Stimulated activated naive CD4-positive, alpha-beta T cell treated with Interleukin-2 at 50 U/mL for 16 hours (primary cell): ENCODE measurements at places on chromosomes 7 and 10.

GRCh38 chr7:102425639-102426267, 7.6 kb upstream of the ORAI2 start:
- DNase-seq: peak; percentile 84

- DNase-seq: no peak
These were observed 55.8 kb downstream of the PIK3AP1 start for GRCh38 chr10:96664563-96664962.

DNA sequence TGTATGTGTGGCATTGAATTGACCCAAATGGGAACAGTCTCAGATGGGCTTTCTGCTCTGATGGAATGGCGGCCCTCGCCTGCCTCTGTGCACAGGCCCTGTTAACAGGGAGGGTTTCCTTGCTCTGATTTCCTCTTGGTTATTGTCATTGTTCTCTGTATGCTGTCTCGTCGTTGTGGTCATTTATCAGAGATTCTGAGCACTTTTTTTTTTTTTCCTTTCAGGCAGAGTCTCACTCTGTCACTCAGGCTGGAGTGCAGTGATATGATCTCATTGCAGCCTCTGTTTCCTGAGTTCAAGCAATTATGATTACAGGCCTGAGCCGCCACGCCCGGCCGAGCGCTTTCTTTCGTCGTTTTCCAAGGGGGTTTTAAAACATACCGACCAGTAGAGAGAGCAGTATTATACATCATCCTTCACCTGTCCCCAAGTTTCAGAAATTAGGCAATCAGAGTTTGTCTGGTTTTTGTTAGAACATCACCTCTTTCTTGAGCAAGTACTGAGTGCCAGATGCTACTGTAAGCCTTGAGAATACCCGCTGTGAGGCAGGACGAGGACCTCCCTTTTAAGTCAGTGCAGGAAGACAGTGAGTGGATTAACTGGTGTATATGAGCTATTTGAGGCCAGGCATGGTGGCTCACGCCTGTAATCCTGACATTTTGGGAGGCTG, 6.5 kb downstream of the CHST12 start:
- DNase-seq: no peak

DNA sequence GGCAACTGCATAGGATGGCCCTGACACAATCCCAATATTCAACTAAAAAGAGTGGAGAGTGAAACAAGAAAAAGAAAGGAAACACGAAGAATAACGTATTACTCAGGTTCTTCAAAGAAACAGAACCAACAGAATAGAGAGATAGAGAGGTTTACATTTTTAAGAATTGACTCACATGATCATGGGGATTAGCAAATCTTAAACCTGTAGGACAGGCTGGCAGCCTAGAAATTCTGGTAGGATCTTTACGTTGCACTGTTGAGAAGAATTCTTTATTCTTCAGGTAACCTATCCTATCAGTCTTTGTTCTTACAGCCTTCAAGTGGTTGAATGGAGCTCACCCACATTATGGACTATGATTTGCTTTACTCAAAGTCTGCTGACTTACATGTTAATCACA, 103.9 kb downstream of the AASS start:
- DNase-seq: no peak

DNA sequence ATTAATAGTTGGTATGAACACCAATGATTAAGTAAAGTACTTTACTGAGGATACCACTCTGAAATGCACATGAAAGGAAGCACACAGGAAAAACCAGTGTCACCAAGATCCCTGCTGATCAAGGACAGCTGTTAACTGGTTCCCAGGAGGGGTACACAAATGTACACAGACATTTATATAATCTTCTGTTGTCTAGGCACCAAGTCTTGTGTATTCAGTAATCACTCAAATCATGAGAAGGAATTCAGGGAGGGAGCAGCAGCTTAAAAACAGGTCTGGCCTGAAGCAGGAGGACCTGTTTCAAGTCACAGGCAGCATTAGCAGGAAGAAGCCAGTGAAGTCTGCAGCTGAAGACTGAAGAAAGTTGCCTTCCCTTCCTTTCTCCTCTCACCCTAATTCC, 18.7 kb downstream of the MPP7 start:
- DNase-seq: no peak

DNA sequence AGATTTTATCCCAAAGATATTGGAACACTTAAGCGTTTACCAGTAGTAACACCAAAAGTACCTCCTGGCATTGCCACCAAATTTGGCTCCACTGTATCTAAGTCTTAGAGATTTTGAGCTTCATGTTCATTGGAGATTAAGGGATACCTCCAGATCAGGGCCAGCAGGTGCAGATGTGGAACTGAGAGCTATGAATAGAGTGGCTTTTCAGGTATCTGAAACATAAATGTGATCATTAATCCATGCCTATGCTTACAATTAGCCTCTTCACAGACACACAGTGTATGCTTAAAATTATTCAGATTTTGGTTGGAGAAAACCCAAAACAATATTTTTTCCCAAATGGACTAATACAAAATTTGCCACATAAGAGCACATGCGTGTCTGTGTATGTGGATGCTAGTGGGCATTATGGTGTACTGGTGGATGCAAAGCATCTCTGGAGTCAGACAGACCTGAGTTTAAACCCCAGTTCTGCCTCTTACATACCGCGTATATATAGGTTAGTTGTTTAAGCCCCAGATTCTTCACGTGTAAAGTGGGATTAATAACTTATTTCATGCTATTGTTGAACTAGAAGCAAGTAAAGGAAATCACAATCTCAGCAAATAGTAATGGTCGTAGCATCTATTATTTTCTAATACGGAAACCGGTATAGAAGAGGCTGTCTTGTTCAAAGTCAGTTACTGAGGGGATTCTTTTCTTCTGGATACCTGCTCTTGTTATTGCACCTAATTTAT, 6.8 kb upstream of the LRRC4 start:
- DNase-seq: no peak

GRCh38 chr7:98724591-98724990, 107.5 kb downstream of the NPTX2 start:
- DNase-seq: no peak

DNA sequence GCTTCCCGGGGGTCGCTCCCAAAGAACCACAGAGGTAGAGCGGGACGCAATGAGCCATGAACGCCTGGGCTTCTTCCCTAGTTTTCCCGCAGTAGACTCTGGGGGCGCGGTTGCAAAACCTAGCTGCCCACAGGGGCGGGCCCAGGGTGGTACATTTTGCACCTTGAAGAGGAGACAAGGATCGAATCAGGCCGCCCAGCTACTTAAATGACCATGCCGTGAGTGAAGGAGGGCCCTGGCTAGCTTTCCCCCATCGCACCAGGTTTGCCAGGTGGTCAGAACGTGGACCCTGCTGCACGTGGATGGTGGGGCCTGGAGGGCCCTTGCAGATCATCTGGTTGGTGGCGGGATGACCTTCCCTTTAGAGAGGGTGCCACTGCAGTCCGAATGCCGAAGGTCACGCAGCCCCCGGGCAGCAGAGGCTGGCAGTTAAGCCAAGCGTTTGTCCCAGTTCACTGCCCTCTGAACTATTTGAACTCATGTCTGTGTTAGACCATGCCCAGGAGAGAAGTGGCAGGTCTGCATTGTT, 604 bp upstream of the SHTN1 start:
- no peak for DNase-seq

DNA sequence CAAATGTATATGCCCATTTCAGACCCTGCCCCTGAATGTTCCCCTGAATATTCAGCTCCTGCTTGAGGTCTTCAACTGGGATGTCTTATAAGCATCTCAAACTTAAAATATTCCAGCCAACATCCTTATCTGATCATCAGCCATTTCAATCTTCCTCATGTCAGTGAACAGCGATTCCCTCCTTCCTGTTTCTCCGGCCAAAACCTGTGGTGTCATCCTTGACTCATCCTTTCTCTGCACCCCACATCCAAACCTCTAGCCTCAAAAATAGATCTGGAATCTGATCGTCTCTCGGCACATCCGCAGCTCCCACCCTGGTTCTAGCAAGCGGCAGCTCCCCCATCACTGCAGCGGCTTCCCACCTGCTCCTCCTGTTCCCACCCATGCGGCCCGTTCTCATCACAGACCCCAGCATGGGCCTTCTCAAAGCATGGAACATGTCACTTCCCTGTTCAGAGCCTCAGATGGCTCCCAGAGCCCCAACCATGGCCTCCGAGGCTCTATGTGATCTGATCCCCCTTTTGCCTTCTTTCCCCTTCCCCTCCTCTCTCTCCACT, 165.7 kb downstream of the HECW1 start:
- DNase-seq: no peak

DNA sequence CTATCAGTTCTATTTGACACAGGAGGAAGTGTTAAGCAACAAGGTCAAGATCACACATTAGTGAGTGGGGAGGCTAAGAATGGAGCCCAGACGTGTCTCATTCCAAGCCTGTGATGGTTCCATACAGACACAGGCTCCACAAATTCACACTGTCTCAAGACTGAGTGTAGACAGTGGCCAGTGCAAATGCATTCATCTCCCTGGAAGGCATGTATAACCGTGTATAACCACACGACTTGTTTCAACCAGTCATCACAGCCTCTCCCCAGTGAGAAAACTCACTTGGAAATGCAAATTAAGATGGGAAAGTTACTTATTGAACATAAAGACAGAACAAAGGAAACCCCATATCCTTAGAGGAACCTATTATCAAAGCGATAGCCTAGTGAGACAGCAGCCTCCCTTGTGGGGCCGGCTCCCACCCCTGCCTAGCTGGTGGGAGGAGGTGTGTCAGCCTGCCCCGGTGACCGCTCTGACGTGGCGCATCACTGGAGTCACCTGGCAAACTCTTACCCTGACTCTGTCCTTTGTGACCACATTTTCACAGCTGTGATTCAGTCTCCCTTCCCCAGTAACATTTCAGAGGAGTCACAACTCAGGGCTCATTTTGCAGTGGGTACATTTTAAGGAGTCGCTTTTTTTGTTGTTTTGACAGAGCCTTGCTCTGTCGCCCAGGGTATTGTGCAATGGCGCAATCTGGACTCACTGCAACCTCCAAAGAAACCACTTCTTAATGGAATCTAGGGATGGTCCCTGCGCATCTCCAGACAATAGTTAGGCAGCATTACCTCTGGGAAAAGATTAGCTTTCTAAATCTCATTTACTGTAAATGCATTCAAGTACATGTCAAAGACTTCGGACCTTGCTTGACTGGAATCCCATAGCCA, 126.6 kb upstream of the PARD3 start:
- DNase-seq: no peak

GRCh38 chr10:121049489-121049888, 198.3 kb downstream of the WDR11 start:
- DNase-seq: no peak

- DNase-seq: no peak
These were observed 114.3 kb upstream of the ODAD2 start for GRCh38 chr10:28113202-28113601.

- no peak for DNase-seq
These were observed 45.4 kb downstream of the ZNF467 start for GRCh38 chr7:149727899-149728476.

DNA sequence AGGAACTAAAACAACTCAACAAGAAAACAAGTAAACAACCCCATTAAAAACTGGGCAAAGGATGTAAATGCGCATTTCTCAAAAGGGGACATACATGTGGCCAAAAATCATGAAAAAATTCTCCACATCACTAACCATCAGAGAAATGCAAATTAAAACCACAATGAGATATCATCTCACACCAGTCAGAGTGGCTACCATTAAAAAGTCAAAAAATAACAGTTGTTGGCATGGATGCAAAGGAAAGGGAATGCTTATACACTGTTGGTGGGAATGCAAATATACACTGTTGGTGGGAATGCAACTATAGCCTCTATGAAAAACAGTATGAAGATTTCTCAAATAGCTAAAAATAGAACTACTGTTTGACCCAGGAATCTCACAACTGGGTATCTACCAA, 60.0 kb upstream of the LANCL2 start:
- DNase-seq: no peak

DNA sequence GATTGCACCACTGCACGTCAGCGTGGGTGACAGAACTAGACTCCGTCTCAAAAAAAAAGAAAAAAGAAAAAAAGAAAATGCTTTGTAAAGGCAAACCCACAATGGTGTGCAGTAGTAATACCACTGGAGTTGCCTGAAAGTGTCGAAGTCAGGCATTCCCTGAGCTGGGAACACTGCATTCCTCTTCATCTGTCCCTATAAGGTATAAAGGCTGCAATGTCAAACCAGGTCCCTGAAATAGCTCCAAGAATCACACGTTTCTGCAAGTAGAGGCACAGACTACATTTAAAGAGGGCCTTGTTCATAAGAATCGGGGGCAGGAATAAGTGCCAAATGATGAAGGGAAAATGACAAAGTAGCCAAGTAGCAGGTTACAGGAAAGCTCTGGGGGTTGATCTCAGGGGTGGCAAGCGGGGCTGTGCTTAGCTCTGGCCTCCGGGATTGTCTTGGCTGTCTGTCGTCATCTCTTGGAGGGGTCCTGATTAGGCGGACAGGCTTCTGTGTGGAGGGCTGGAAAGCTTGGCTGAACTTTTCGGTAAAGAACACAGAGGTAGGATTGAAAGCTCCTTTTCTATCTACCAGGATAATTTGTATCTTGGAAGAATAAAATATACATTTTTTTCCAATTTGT, 109.1 kb downstream of the PFKFB3 start:
- DNase-seq: no peak

- DNase-seq: no peak
These were observed 51.3 kb upstream of the PIK3CG start for GRCh38 chr7:106813705-106814305.

GRCh38 chr10:85545874-85546273, 820.7 kb downstream of the GRID1 start:
- DNase-seq: no peak

GRCh38 chr7:117631652-117632051, 151.8 kb downstream of the CFTR start:
- no peak for DNase-seq

DNA sequence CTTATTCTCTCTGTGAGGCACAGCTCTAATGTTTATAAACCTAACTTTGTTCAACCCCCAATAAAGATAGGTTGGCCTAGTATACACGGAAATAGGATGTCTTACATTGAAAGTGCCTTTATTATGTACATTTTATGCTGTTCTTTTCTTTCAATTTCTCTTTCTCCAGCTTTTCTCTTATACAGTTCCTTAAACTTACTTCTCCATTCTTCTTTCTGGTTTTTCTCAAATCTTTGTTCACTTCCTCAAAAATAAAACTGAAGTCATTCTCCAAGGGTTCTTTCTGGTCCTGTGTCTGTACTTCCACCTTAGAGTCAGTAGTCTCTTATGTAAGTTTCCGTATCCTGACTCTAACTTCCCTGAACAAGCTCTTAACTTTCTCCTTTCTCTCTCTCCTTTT, 29.2 kb upstream of the NAMPT start:
- no peak for DNase-seq

DNA sequence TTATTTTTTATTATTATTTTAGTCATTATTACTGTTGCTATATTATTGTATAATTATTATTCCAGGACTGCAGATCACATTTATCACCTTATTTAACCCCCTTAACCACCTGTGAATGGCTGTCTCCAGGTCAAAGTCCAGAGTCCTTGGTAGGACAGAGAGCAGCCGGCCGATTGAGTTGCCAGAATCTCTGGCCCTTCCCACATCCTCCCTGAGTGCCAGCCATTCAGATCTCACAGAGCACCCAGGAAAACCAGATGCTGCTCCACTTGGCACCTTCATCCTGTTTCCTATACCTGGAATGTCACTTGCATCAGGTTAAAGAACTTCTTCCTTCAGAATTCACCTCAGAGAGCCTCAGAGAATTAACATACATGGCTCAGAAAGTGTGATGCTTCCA, 101.1 kb downstream of the ELAPOR2 start:
- no peak for DNase-seq

- DNase-seq: no peak
These were observed 764 bp upstream of the TCF7L2 start for GRCh38 chr10:112949143-112949823.
